Activated T-cell treated with anti-CD3 and anti-CD28 coated beads, Interleukin-2, amount 50 U/mL, for 1 hour (primary cell): ENCODE measurements at places on chromosomes 7 and 10.

GRCh38 chr10:75868574-75868973 is 437.1 kb downstream of the LRMDA start:
- DNase-seq, result no peak

GRCh38 chr7:99379043-99379577 is 4.6 kb downstream of the ARPC1B start:
- peak; percentile 56 for DNase-seq

DNA sequence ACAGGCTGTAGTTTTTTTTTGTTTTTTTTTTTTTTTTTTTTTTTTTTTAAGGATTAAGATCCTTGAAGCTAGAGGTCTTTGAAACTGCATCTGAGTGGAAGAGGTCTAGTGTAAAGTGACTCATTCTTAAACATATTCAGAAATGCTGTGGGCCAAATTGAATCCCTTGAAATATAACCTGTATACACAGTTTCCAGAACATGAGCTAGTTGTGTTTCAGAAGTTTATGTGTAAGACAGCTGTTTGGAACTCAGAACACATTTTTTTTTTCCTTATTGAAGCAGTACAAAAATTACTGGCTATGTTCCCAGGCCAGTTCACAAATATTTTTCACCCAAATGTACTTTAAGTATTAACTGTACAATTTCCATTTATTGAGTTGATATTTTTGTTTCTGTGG is 67.9 kb downstream of the PPP1R9A start:
- no peak for DNase-seq

GRCh38 chr7:31122649-31123058 is 70.5 kb downstream of the ADCYAP1R1 start:
- peak; percentile 33 for DNase-seq

DNA sequence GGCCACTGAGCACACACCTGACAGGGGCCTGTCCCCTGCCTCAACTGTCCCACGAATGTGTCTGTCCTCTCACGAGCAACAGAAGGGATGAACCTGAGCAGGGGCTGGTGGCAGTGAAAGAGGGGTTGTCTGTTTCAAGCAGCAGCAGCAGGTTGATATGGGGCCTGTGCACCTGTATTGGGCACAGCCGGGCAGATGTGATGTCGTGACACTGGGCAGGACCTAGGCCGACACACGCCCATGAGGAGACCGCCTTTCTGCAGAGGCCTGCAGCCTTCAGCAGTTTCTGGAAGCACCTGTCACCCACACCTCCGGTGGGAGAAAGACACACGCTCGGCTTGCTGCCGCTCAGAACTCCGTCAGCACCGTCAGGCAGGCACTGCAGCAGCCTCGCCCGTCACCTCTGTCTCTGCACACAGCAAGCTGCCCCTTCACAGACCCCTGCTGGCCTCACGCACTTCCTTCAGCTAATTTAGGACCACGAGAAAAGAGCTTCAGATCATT is 48.5 kb downstream of the AMZ1 start:
- no peak for DNase-seq

- DNase-seq, result no peak
Observed at GRCh38 chr10:91350651-91351081, 59.5 kb upstream of the HECTD2 start.

GRCh38 chr10:24912215-24912614 is 40.2 kb downstream of the PRTFDC1 start:
- DNase-seq, result no peak

- no peak for DNase-seq
Observed at GRCh38 chr10:60905580-60905979, 38.4 kb downstream of the RHOBTB1 start.

GRCh38 chr10:123375738-123376137 is 221.5 kb downstream of the BUB3 start:
- no peak for DNase-seq

- peak; percentile 24 for DNase-seq
Observed at GRCh38 chr10:111077785-111078504, 1.1 kb downstream of the ADRA2A start.

GRCh38 chr10:100725869-100726426 is 19.4 kb upstream of the PAX2 start:
- DNase-seq, result no peak

- DNase-seq, result no peak
Observed at GRCh38 chr7:21942955-21943354, 2.7 kb downstream of the CDCA7L start.

DNA sequence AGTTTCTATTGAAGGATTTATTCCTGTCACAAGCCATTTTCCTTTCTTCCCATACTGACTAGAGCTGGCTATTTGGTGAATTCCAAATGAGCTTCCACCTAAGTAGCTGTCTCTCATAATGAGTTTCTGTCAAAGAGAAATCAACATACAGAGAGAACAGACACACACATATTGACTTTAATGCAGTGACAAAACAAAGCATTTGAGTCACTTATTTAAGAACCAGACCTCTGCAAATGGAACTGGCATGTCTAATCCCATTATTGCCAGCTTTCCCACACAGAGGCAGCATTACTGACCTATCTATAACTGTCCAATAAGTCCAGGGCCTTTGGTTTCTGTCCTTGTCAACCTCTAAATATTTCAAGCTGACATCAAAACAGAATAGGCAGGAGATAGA is 179.3 kb upstream of the CSTF2T start:
- DNase-seq, result no peak

DNA sequence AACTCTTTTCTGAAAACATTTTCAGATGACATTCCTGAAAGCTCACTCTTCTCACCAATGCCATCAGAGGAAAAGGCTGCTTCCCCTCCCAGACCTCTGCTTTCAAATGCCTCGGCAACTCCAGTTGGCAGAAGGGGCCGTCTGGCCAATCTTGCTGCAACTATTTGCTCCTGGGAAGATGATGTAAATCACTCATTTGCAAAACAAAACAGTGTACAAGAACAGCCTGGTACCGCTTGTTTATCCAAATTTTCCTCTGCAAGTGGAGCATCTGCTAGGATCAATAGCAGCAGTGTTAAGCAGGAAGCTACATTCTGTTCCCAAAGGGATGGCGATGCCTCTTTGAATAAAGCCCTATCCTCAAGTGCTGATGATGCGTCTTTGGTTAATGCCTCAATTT is 16.5 kb downstream of the ANLN start:
- DNase-seq, result no peak

- DNase-seq, result no peak
Observed at GRCh38 chr10:47300429-47300931, 483 bp downstream of the GDF10 start.

GRCh38 chr7:128000048-128000447 is 31.2 kb downstream of the LRRC4 start:
- no peak for DNase-seq

DNA sequence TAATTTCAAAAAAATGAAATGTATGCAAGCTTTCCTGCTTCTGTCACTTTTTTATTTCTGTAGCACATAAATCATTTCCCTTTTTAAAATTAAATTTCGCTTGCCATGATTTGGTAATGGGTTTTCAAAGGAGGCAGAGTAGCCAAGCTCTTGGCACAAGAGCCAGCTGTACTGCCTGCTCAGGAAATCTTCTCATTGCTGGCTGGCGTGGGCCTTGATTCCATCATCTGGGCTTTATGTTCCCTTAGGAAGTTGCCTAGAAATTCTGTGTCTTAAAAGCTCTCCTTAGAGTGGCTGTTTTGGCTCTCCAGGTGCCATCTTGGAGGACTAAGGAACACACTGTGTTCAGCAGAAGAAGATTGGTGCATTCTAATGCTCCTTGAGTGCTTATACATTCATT is 107.4 kb downstream of the ARID5B start:
- no peak for DNase-seq

- no peak for DNase-seq
Observed at GRCh38 chr7:4613846-4614548, 68.1 kb upstream of the FOXK1 start.

DNA sequence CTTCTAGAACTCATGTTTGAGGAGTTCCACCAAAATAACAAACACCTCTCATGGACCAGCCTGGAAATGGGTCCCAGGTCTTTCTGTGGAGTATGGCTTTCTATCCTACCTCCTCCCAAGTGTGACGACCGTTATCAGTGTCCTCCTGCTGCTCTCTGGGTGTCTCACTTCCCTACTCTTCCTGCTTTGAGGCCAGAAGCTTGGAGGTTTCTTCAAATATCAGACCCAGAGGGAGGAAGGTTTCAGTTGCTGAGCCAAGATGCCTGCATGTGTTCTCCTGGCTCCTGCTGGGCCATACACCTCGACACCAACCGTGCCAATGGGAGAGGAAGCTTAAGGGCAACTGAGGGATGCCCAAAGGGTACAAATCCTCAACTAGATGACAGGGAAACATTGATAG is 114.6 kb downstream of the WNT2 start:
- no peak for DNase-seq

GRCh38 chr7:107628461-107629064 is 32.1 kb upstream of the SLC26A4 start:
- DNase-seq, result no peak

- no peak for DNase-seq
Observed at GRCh38 chr7:70619130-70619529, 512.8 kb upstream of the GALNT17 start.

- DNase-seq, result no peak
Observed at GRCh38 chr10:118457824-118458428, 115.8 kb upstream of the FAM204A start.

- DNase-seq, result no peak
Observed at GRCh38 chr7:25171071-25171470, 46.0 kb upstream of the CYCS start.

DNA sequence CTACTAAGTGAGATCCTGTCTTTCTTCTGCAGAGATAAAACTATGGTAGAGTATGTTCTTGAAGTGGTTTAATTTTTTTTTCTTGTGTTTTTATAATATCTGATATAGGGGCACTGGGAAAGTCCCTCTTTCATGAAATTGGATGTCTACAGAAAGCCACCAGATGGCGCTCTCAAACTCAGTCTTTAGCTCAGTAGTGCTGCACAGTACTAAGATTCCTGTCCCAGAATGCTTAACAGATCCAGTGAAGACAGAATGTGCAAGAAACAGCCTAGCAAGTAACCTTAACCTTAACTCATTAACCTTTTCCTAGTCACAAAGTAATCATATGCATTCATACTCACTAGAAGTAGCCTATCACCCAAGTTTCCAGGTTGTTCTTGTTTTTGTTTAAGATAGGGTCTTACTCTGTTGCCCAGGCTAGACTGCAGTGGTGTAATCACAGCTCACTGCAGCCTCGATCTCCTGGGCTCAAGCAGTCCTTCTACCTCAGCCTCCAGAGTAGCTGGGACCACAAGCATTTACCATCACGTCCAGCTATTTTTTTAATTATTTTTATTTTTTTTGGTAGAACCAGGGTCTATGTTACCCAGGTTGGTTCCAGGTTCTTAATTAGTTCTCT is 56.7 kb downstream of the IDE start:
- peak; percentile 22 for DNase-seq

DNA sequence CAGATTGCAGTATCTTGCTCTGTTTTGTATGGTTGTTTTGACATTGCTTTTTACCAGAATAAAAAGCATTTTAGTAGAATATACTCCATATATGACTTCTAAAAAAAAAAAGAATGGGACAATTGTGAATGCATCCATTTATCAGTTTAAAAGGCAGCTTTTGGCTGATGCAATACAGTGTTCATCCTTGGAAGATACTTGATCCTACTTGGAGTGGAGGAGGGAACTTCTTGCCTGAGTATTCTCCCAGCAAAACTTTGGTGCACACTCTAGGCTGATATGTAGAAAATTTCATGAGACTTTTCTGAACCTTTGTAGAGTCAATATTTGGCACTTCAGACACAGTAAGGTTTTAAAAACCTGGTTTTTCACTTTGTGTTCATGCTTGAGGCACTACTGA is 40.2 kb downstream of the WDR11 start:
- no peak for DNase-seq

DNA sequence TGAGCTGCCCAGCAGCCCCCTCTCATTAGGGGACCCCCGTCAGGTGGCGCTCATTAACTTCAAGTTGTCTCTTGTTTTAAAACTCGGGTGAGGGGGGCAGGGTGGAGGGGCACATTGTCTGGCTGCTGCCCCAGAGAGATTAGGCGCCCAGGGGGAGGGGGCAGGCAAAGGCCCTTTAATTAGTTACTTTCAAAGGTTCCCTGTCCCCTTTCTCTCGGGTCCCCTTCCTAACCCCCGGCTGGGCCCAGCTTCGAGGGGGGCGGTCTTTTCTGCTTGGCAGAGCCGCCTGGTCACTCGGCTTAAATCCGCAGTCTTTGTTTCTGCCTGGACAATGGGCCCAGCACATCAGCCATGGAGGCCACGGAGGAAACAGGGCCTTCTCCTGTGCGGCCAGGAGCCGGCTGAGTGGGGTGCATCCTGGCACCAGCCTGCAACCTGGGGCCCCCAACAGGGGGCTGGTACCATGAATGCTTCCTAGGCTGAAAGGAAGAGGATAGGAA is 38.9 kb upstream of the SLF2 start:
- no peak for DNase-seq

DNA sequence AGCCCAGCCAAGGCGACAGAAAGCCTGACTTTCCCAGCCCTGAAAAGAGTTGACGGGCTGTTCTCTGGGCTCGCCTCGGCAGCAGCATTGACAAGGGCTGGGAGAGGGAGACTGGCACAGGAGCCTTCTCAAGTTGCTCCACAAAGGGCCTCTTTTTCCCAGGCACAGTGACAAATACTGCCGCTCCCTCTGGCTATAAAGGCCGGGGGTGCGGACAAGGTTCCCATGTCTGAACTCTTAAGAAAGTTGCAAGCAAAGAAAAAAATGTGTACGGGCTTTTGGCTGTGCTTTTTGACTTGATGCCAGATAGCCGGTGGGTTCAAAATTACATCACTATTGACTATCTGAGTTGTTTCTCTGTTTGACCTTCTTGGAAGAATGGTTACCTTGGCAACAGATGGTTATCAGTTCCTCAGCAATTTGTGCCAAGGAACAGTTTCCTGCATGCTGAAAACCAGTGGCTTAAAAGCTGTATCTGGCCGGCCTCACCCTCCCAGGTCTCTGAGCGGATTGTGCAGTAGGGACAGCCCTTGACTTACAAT is 115.9 kb upstream of the EEPD1 start:
- no peak for DNase-seq

DNA sequence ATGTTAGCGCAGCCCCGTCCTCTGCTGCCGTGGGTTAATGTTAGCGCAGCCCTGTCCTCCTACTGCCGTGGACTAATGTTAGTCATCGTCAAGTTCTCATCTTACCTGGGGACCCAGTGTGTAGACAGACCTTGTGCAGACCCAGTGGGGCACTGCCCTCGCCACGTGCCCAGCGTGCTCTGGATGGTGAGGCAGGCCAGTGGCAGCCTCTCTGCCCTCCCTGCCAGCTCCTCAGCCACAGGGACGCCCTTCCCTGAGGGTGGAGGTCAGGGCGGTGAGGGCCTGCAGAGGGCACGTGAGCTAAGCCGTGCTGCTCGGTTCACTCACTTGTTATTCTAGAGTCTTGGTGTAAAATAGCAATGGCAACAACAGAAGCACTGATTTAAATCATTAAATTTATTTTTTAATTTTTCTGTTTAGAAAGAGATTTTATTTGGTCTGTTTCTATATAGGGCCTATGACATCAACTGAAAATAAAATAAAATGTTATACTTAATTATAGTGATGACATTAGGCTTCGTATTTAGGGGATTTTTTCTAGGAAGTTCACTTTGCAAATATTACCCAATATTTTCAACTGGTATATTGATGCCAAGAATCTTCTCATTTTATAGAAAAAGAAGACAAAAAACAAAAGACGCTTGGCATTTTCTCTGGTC is 48.4 kb downstream of the NKX6-2 start:
- DNase-seq, result no peak

GRCh38 chr7:102223184-102223583 is 63.5 kb upstream of the SH2B2 start:
- DNase-seq, result no peak

- no peak for DNase-seq
Observed at GRCh38 chr7:83677180-83677866, 28.4 kb upstream of the SEMA3E start.
